ENCODE measurements at places on chromosomes 5 and 9. TPM values are rescaled to one million over a fixed set of nuclear protein-coding genes. Genes with fewer than 3 reads are reported as not detected.

- no peak overlapping the region for H3K27ac ChIP-seq
- no peaks in the 10 kb centered on the region for H3K4me1 ChIP-seq
- DNase-seq, result no peak
Measured at GRCh38 chr9:122444041-122444733, 33.5 kb downstream of the OR1J1 start.

DNA sequence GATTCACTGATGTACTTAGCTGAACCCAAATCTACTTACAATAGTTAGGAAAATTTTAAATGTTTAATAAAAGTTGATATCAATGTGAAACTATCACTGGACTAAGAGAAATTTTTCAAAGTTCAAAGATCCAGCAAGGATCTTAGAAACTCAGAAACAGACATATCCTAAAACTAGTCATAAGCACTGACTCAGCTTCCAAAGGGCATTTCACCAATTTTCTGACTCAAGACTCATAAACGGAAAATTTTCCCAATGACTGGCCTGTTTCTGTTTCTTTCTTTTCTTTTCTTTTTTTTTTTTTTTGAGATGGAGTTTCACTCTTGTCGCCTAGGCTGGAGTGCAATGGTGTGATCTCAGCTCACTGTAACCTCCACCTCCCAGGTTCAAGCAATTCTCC, 66.6 kb downstream of the CDC14B start:
- peaks cover 11% of the 10 kb centered on the region for H3K4me1 ChIP-seq
- DNase-seq, result no peak
- no peak overlapping the region for H3K4me3 ChIP-seq
- H3K27me3 ChIP-seq, result no peaks in the 10 kb centered on the region
- peaks cover 6% of the 10 kb centered on the region for H3K36me3 ChIP-seq
- no peak overlapping the region for H3K27ac ChIP-seq

DNA sequence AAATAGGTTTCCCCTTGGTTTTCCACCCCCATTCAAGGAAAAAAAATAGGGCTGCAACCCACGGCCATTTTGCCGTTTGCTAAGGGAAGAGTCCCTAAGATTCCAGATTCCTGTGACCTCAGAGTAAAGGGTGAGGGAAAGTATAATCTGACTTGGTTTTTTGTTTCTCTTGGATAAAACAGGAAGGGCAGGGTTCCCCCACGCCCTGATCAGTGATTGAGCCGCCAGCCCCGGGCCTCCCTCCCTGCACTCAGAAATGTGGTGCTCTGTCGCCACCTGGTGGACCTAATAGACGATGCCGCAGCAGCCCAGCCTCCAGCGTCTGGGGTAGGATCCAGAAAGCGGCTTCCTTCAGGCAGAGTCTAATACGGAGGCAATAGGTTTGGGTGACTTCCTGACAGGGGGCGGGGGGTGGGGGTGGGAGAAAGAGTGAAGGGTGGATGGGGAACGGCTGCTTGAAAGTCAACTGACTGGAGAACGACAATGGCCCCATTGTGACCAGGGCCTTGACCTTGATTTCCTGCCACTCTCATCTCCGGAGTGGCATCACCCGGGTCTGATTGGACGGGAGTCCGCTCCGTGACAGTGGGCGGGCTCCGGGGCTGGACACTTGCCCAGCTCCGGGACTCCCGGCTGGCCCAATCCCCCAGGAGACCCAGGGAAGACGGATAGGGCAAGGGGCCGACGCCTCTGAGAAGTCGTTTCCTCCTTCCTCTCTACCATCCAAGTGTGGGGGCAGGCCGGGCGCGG, 17.8 kb upstream of the CYSTM1 start:
- no peaks in the 10 kb centered on the region for H3K36me3 ChIP-seq
- no peaks in the 10 kb centered on the region for H3K27me3 ChIP-seq
- peak; percentile 92 for DNase-seq
- peak overlapping the region; percentile 39 for H3K27ac ChIP-seq
- peak overlapping the region; percentile 34 for H3K4me3 ChIP-seq
- H3K4me1 ChIP-seq, result peaks cover 30% of the 10 kb centered on the region

GRCh38 chr5:75707911-75708509, 9.2 kb downstream of the POC5 start:
- H3K27ac ChIP-seq, result no peak overlapping the region
- peaks cover 25% of the 10 kb centered on the region for H3K36me3 ChIP-seq
- no peaks in the 10 kb centered on the region for H3K4me1 ChIP-seq
- no peak overlapping the region for H3K4me3 ChIP-seq
- no peak for DNase-seq

- H3K36me3 ChIP-seq, result no peaks in the 10 kb centered on the region
- peak; percentile 75 for DNase-seq
- peak within 1 kb of the TSS; percentile 58 for H3K4me3 ChIP-seq
- peaks cover 42% of the 10 kb centered on the region for H3K27me3 ChIP-seq
- H3K27ac ChIP-seq, result no peak within 1 kb of the TSS
Measured at GRCh38 chr5:122311961-122312590, at the start of gene SNCAIP. SNCAIP (plus strand) TSS chr5:122312237; CDS start chr5:122391135, 78,898 bp downstream.

Gene CDKN2B
- total RNA-seq, result 31.3 TPM

Gene PDGFRB
- 120 TPM for total RNA-seq

Gene DOCK8
- total RNA-seq, result 83.4 TPM

DNA sequence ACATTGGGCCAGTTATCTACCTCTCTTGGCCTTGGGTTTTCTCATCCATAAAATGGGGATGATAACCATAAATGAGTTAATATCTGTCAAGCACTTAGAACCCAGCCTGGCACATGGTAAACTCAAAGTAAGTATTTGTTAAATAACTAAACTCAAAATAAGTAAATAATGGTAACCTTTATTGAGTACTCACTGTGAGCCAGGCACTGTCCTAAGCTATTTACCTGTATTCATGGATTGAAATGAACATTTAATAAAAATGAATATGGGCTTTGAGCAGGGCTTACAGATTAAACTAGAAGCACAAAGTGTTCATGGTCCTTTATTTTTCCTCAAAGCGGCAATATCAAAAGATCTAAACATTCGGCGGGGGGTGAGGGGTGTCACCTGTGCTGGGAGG, 16.7 kb downstream of the CORO2A start:
- DNase-seq, result no peak
- H3K36me3 ChIP-seq, result no peaks in the 10 kb centered on the region
- H3K4me1 ChIP-seq, result peaks cover 5% of the 10 kb centered on the region
- H3K27me3 ChIP-seq, result no peaks in the 10 kb centered on the region

Gene SYK
- 63.8 TPM for total RNA-seq

Gene SETD9
- total RNA-seq, result 10.1 TPM

Gene RAB3C
- total RNA-seq, result 0.67 TPM

DNA sequence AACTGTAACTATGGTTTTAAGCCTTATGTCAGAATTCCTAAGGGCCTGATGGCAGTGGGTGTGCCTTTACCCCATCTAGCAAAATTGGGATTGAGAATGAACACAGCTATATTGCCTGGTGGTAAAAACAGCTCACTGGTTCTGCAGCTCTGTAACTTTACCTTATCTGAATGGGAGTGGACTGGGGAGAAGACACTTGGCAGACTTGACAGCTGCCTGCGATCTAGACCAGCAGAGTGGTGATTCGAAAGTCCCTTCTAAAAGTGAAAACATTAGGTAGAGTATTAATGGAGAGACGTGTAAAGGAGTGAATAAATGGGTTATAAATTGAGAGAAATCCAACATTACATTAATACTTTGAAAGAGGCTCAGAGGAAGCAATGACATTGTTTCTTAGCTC, 289.1 kb upstream of the EDIL3 start:
- H3K36me3 ChIP-seq, result no peaks in the 10 kb centered on the region
- no peak for DNase-seq
- H3K27me3 ChIP-seq, result no peaks in the 10 kb centered on the region
- no peak overlapping the region for H3K27ac ChIP-seq

DNA sequence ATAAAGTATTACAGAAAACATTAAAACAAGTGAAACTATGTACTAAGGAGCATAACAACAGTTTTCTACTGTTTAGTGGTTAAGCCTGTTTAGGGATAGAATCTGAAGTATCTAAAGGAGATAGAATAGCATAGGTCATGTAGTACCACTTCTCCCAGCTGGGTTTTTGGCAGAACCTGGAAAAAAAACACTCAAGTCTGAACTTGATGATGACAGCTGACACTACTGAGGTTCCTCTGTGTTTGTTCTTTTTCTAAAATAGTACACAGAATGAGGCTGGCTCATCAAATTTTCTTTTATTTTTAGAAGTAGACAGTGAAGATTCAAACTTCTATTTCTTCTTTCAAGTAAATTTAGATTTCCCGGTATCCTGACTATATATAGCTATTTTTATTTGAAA, 203.8 kb upstream of the ACO1 start:
- no peak overlapping the region for H3K27ac ChIP-seq
- H3K27me3 ChIP-seq, result no peaks in the 10 kb centered on the region
- DNase-seq, result no peak
- no peaks in the 10 kb centered on the region for H3K36me3 ChIP-seq

- no peak overlapping the region for H3K27ac ChIP-seq
- H3K4me3 ChIP-seq, result no peak overlapping the region
- no peaks in the 10 kb centered on the region for H3K4me1 ChIP-seq
Measured at GRCh38 chr5:144566747-144567420, 396.2 kb downstream of the KCTD16 start.

GRCh38 chr5:169980418-169981053, at the start of gene INSYN2B:
INSYN2B (minus strand) TSS chr5:169980495; CDS start chr5:169883898, 96,597 bp downstream.
- H3K27ac ChIP-seq, result no peak within 1 kb of the TSS
- no peak for DNase-seq
- H3K4me3 ChIP-seq, result peak within 1 kb of the TSS; percentile 7
- no peaks in the 10 kb centered on the region for H3K4me1 ChIP-seq

- H3K4me3 ChIP-seq, result peak overlapping the region; percentile 41
- no peaks in the 10 kb centered on the region for H3K27me3 ChIP-seq
- H3K4me1 ChIP-seq, result peaks cover 11% of the 10 kb centered on the region
- DNase-seq, result no peak
- peak overlapping the region; percentile 79 for H3K27ac ChIP-seq
Measured at GRCh38 chr9:130689937-130690700, 3.5 kb upstream of the EXOSC2 start.

Gene NDUFAF2
- 17.9 TPM for total RNA-seq

- peak overlapping the region; percentile 96 for H3K27ac ChIP-seq
- no peaks in the 10 kb centered on the region for H3K27me3 ChIP-seq
- H3K36me3 ChIP-seq, result no peaks in the 10 kb centered on the region
- H3K4me1 ChIP-seq, result peaks cover 23% of the 10 kb centered on the region
- peak overlapping the region; percentile 83 for H3K4me3 ChIP-seq
- peak; percentile 79 for DNase-seq
Measured at GRCh38 chr5:6712142-6712576, 1.1 kb upstream of the TENT4A start.

Gene PCDHGA12
- 7.6 TPM for total RNA-seq

Gene SNAPC4
- total RNA-seq, result 7.2 TPM

Gene NAIP
- total RNA-seq, result 28.8 TPM

- H3K4me1 ChIP-seq, result no peaks in the 10 kb centered on the region
- H3K27me3 ChIP-seq, result no peaks in the 10 kb centered on the region
- H3K4me3 ChIP-seq, result no peak overlapping the region
- no peaks in the 10 kb centered on the region for H3K36me3 ChIP-seq
Measured at GRCh38 chr5:162230348-162230747, 162.8 kb downstream of the GABRG2 start.

- DNase-seq, result no peak
- no peak overlapping the region for H3K4me3 ChIP-seq
- H3K4me1 ChIP-seq, result no peaks in the 10 kb centered on the region
- H3K27me3 ChIP-seq, result peaks cover 10% of the 10 kb centered on the region
- no peak overlapping the region for H3K27ac ChIP-seq
- H3K36me3 ChIP-seq, result no peaks in the 10 kb centered on the region
Measured at GRCh38 chr5:17203329-17204132, 13.9 kb upstream of the BASP1 start.

Gene CCL27
- total RNA-seq, result not detected

GRCh38 chr5:77066184-77066583, 20.9 kb downstream of the ZBED3 start:
- DNase-seq, result no peak
- no peaks in the 10 kb centered on the region for H3K4me1 ChIP-seq
- no peak overlapping the region for H3K27ac ChIP-seq
- H3K36me3 ChIP-seq, result peaks cover 43% of the 10 kb centered on the region
- no peaks in the 10 kb centered on the region for H3K27me3 ChIP-seq

DNA sequence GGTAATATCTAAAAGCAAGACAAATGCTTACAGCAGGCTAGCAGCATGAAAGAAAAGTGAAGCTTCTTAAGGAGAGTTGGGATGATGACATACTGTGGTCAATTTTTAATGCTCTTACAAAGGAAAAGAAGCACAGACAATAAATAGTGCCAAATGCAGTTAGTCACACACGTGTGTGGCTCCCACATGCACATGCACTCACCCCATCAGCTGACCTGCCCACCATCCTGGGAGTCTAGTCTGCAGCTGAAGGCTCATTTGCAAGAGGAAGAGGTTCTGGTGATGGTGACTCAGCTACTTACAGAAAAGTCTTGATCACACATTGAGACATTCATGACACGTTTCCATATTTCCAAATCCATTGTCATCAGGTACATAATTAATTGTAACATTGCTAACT, 129.3 kb downstream of the MRPL36 start:
- H3K4me3 ChIP-seq, result no peak overlapping the region
- no peak for DNase-seq

Gene FGD3
- 21.6 TPM for total RNA-seq

- no peak overlapping the region for H3K4me3 ChIP-seq
- H3K27ac ChIP-seq, result no peak overlapping the region
- no peaks in the 10 kb centered on the region for H3K36me3 ChIP-seq
Measured at GRCh38 chr5:10446490-10446889, 4.8 kb downstream of the ROPN1L start.

DNA sequence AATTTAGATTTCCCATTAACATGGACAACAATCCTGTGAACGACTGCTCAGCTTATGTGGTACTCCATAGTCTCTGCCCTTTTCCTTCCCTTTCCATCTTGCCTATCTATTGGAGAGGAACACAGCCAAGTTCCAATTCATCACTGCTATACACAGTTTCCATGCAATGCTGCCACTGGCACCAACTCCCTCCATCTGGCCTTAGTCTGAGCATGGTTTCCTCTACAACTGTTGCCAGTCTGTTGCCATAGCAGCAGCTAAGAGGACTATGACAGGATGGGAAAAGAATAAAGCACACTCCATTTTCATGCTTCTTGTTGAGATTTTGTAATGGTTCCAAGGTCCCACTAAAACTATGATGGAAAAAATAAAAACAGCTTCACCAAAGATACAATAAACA, 189.0 kb downstream of the HCN1 start:
- no peaks in the 10 kb centered on the region for H3K4me1 ChIP-seq
- H3K36me3 ChIP-seq, result no peaks in the 10 kb centered on the region
- H3K4me3 ChIP-seq, result no peak overlapping the region
- no peak for DNase-seq
- no peak overlapping the region for H3K27ac ChIP-seq
- no peaks in the 10 kb centered on the region for H3K27me3 ChIP-seq
